ENCODE measurements at places on chromosomes 6 and 20. TPM values are rescaled to one million over a fixed set of nuclear protein-coding genes. Genes with fewer than 3 reads are reported as not detected.
A peak's percentile ranks its signal among the peaks of the same experiment; 100 is the strongest.

DNA sequence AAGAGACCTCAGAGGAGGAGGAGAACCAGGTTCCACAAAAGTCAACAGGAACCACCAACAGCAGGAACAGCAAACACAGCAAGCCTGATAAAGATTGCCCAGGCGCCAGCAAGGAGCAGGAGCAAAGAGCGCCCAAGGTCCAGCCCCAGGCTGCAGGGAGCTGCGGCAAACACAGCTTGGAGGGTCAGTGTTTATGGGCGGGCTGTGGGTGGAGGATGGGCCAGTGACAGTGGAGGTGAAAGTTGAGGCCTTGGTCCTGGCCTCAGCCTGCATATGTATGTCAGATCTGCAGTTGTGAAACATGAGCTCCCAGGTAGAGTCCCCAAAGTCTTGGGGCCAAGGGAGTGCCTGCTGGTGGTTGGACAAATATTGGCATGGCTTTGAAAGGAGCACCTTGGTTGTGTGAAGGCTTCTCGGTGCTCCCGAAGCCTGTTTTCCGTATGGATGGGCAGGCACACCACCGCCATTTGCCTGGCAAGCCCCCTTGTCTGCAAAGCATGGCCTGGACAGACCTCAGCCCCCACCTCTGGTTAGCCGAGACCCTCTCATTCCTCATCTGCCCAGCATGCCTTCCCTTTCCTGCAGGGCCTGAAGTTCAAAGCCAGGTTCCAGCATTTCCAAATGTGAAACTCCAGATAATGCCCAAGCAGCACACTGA is 2.0 kb upstream of the CAPN11 start:
- no peak for DNase-seq

- no peak for DNase-seq
Observed at GRCh38 chr6:40695114-40695513, 108.0 kb upstream of the LRFN2 start.

GRCh38 chr6:124487623-124488431 is 474.4 kb upstream of the RNF217 start:
- peak; percentile 15 for DNase-seq

DNA sequence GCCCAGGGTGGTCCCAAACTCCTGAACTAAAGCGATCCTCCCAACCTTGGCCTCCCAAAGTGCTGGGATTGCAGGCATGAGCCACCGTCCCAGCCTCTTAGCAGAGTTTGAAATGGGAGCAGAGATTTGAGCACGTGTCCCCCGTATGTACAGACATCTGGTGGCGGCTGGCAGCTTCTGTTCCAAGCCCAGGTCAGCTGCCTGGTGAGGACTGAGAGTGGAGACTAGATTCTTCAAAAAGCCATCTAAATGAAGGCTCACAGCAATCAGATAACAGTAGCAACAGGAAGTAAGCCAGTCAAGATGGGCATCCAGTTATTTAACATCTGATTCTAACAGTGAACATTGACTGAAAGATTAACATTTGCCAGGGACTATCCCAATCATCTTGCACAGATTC is 128.1 kb upstream of the AKAP12 start:
- peak; percentile 17 for DNase-seq

DNA sequence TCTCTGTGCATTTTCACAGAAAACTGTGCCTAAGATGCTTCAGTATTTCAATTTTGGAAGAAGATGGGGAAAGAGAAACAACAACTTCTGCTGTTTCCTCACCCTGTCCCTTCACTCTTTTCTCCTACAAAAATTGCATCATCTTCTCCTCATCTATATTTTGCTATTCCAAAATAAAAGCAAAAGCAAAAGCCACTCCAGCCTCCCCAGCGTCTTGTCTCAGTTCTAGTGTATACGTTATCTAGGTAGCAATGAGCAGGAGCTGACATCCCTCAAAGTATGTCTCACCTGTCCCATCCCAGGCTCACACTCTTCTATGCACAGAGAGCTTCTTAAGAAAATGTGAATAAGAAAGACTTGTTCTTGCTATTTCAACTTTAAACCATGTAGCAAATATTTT is 163.8 kb upstream of the TAB2 start:
- DNase-seq = no peak

- peak; percentile 85 for DNase-seq
Observed at GRCh38 chr6:55882718-55883569, 7.6 kb upstream of the BMP5 start.

- no peak for DNase-seq
Observed at GRCh38 chr6:38476888-38477287, 162.8 kb downstream of the BTBD9 start.

GRCh38 chr20:24991897-24992486 is 559 bp downstream of the APMAP start:
- peak; percentile 19 for DNase-seq

- peak; percentile 17 for DNase-seq
Observed at GRCh38 chr6:95576218-95576997, 927 bp upstream of the MANEA start.

BTN1A1 gene
- total RNA-seq = not detected

HLA-DQB1 gene
- total RNA-seq = not detected

All from fibroblast of villous mesenchyme (primary cell).